ENCODE measurements at places on chromosomes 11 and 22.

- no peak for DNase-seq
These were observed 27.9 kb downstream of the TIMP3 start for GRCh38 chr22:32829451-32829851.

GRCh38 chr11:68214173-68215086, 1.3 kb upstream of the KMT5B start:
- DNase-seq = peak; percentile 38

- DNase-seq = no peak
These were observed 4.8 kb upstream of the FXYD6 start for GRCh38 chr11:117881217-117881616.

GRCh38 chr11:62340269-62340901, 3.1 kb downstream of the ASRGL1 start:
- peak; percentile 45 for DNase-seq

- no peak for DNase-seq
These were observed 344.7 kb downstream of the BUD13 start for GRCh38 chr11:116427903-116428637.

- no peak for DNase-seq
These were observed 9.6 kb downstream of the GNAZ start for GRCh38 chr22:23079814-23080521.

DNA sequence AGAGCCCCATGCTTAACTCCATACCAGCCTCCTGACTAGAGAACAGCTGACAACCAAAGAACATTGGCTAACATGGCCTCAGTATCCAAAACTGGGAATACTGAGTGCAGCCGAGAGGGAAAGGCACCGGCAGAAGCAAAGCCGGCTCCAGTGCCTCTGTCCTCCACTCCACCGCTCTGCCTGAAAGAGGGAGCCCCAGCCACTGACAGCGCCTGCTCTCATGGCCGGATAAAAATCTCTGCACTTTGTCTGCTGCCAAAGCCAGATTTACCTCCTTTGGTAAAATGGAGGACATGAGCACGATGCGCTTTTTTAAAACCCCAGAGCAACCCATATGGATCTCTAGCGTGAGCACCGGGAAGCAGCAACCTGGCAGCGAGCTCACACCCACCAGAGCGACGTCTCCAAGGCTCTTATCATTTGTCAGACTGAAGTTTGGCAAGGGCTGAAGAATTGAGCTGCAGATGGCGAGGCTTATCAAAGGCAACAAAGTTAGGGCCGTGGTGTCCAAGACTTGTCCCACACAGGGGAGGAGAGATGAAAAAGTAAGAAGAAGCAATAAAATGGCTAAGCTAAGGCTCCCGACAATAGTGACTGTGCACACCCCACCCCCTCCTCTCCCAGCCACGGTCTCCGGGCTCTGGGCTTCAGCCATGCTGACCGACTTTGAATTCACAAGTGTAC, 71.4 kb downstream of the EFCAB6 start:
- DNase-seq = no peak

DNA sequence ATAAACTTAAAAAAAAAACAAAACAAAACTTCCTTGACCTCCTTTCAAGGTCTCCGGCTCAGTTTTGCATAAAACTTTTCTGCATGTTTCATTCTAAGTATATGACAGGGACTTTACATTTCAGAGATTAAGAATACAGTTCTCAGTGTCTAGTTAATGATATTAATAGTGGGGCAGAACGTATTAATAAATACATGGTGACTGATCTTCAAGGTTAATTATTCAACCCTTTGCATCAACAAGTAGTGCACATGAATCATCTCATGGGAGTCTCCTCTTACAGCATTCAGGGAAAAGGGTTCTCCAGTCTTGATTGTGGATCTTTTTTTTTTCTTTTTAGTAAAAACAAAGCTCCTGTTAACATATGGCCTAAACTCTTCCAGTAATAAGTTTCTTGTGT, 146.8 kb downstream of the KIRREL3 start:
- DNase-seq = no peak

- DNase-seq = no peak
These were observed 133.2 kb upstream of the RCN1 start for GRCh38 chr11:31957674-31958073.

DNA sequence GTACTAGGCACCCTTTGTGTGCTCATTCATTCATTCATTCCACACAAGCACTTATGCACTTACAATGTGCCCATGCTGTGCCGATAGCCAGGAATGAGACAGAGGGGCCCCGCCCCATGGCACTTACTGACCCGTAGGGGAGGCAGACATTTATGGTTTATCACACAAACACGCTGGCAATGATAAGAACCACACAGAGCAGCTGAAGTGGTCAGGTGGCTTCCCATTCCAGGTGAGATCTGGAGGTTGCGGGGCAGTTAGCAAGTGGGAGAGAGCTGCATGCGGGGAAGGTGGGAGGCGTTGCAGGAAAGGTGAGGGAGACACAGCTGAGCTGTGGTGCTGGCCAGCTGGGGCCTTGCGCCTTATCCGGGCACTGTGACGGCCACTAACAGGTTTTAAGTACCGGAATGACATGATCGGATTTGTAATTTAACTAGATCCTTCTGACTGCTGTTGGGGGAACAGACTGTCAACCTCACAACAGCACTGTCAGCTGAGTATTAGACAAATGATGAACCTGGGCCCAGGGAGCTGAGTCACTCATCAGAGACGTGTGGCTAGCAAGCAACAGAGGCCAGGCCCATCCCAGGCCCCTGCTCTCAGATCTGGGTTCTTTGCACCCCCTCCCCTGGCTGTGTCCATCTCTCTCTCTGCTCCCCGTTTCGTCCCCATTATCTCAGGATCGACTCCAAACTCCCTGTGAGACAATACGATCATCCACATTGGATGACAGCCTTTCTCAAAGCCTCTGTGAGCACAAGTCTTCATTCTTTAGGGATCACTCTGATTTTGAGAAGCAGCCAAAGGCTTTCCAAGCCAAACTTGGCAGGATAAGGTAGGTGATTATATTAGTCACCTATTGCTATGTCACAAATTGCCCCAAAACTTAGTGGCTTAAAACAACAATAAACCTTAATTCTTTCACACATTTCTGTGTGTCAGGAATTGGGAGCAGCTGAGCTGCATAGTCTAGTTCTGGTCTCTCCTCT, 28.4 kb downstream of the RASD2 start:
- DNase-seq = no peak

- no peak for DNase-seq
These were observed 200.6 kb downstream of the KIRREL3 start for GRCh38 chr11:126800009-126800408.

DNA sequence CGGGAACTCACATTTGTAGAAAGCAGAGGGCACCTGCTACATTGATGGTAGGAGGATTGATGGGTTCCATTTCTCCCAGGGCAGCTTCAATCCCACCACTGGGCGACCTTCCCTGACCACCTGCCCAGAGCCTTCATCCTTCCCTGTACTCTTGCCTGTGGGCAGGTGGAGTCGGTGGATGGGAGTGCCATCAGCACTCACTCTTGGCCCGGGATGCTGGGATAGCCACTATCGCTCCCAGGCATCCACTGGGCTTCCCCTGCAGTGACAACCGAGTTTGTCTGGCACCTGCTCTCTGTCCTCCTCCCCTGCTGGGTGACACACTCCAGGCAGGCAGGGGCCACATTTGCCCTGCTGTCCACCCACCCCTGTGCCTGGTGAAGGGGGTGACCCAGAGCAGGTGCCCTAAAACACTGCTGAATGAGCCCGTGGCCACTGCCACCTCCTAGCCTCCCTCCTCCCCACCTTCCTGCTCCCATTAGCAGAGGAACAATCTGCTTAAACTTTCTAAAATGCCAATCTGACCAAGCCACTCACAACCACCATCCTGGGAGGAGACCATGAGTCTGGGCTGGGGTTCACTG, 604.7 kb downstream of the TBC1D22A start:
- DNase-seq = no peak

GRCh38 chr11:68120273-68121066, 718 bp downstream of the CHKA start:
- peak; percentile 86 for DNase-seq

DNA sequence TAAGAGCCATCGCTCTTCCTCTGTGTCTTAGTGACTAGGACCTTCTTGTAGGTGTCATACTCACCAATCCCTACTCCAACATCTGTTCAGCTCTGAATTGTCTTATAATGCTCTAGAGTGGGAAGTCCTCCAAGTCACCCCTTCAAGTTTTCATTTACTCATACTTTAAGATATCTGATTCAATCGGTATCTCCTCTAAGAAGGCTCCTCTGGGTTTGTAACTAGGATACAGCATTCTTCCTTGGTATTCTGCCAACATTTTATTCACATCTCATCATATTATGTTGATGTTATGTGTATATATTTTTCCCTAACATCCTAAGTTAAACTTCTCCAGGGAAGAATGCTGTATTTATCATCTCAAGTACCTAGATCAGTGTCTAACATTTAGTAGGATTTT, 662.1 kb downstream of the NTM start:
- DNase-seq = no peak

GRCh38 chr11:29518389-29519174, 498.2 kb downstream of the KCNA4 start:
- DNase-seq = no peak

DNA sequence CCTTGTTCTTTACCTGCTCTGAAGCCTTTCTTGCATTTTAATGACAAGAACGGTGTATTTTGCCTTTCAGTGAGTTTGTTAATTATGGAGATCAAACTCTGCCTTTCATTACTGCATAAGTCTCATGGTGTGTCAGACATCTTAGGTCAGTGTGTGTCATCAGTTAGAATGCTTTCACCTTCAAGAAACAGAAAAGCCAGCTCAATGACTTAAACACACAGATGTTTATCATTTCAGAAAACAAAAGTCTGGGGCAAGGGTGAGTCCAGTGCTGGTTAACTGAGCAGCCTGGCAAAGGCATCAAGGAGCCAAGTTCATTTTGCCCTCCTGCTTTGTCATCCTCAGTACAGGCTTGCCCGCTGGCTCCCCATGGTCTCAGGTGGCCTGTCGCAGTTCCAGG, 54.5 kb downstream of the PACS1 start:
- DNase-seq = no peak

GRCh38 chr22:48952256-48953102, 875.2 kb downstream of the BRD1 start:
- no peak for DNase-seq

DNA sequence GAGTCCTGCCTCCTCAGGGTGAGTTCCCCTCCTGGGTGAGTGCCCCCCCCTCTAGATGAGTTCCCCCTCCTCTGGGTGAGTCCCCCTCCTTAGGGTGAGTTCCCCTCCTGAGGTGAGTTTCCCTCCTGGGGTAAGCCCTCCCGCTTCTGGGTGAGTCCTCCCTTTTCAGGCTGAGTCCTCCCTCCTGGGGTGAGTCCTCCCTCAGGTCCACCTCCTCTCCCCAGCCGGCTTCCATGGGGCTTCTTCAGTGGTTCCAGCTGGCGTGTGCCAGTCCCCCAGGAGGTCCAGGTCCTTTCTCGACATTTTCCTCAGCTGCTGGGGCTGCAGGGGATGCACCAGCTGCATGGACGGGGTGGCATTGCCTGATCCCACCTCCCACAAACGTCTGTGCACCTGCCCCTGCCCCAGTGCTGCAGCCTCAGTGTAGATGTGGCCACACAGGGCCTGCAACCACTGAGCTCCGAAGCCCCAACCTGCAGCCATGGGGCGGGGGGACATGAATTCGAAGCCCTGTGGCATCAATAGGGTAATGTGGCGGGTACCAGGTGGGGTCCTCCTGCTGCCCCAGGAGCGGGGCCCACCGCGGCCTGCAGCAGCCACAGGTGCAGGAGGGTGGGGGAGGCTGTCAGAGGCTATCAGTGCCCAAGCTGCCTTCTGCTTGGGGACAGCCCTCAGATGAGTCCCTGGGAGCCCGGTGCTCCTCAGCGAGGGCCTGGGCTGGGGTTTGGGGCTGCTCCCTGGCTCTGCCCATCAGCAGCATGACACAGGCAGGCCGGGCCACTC, 101.3 kb upstream of the FGF3 start:
- DNase-seq = no peak

DNA sequence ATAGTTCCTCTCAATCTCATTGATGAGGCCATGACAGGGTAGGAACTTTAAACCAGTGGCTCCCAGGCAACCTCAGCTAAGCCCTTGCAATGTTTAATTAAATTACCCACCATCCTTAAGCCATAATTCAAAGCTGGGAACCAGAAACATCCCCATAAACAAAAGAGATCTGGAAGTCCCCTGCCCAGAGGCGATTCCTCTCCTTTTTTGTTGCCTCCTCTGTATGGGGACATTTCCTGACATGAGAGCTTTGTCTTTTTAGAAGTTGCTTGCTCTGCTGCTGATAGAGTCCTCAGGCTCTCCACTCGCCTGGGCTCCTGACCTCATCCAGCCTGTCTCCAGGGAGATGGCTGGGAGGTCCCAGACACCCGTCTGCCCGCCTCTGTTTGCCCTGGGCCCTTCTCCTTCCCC, 3.2 kb downstream of the DTX4 start:
- no peak for DNase-seq

GRCh38 chr11:23311986-23312940, 452.0 kb upstream of the CCDC179 start:
- DNase-seq = no peak

DNA sequence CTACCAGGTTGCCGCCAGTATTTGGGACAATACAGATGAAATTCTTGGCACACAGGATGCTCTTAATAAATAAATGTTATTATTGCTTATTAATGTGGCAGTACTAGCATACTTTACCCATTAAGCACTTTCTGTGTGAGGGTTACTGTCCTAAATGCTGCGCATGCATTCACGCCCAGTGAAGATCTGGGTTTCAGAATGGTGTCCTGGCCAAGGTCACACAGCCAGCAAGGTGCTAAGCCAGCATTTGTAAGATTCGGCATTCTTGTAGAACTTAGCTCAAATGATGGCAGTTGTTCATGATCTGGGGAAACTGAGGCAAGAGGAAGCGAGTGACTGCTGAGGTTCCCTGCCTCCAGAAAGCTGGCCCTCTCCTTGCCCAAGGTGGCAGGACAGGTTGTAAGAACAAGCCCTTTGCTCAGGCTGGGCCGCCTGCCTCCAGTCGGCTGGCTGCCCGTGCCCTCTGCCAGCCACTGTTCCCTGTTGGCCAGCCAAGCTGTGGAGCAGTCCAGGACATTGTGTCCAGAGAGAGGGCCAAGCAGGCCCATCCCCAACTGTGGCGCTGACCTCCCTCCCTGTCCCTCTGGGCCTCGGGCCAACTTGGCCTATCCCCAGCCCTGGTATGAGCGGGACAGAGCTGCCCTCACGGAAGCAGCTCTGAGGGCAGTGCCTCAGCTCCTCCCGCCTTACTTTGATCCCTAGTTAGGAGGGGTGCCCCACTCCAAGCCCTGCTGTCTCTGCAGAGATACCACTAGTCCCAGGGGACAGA, 28.8 kb downstream of the TOB2 start:
- peak; percentile 91 for DNase-seq

DNA sequence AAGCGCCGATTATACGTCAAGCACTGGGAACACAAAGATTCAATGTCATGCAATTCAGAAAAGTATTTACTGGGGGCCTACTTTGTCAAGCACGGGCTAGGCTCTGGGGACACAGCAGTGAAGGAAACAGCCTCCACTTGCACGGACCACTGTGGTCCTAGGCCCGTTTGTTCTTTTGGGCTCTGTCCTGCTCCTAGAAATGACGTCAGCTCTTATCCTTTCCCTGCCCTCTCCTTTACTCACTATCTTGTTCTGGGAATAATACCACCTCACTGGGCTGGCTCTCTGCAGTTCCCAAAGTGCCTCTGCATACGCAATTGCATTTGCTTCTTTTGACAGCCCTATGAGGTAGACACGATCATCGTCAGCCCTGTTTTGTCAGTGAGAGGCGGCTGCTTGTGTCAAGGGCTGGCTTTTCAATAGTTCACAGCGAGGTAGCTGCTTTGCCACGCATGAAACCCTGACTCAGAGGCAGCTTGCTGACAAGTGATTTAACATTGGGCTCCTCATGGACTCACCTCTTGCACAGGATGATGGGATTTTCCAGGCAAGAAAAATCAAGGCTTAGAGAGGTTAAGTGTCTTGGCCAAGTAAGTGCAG, 22.9 kb upstream of the IGSF22 start:
- no peak for DNase-seq

GRCh38 chr22:46055181-46055875, 78.4 kb upstream of the WNT7B start:
- peak; percentile 62 for DNase-seq
